ACHN (cell line): ENCODE measurements at places on chromosomes 5 and 9.

DNA sequence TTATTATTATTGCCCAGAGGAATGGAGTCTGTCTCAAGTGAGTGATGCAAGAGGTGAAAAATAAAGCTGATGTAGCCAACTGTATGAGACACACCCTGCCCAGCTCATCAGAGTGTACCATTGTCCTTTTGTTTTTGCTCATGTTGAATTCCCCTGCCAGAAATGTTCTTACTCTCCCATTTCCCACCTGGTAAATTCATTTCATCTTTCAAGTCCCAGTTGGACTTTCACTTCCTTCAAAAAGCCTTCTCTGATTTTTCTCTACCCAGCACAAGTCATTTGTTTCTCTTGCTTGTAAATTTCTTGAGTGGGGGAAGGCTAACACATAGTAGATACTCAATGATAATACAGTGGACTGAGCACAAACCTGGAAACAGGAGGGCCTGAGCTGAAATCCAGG is 394.5 kb upstream of the ZNF462 start:
- no peak for DNase-seq

GRCh38 chr9:114307899-114308267 is 15.0 kb upstream of the ORM1 start:
- DNase-seq, result no peak

DNA sequence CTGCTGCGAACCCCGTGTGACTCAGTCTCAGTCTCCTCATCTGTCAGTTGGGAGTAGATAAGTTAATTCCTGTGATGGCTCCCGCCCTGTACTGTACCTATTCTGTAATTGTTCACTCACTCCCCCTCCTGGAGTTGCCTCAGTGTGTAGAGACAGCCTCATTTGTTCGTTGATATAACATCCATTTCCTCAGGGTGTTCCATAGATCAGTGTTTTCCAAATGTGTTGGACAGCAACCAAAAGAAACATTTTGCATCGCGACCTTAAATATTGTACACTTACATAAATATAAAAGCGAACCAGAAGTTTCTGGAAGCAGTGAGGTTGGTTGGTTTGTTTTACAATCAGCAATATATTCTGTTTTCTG is 698 bp downstream of the NFX1 start:
- no peak for DNase-seq

DNA sequence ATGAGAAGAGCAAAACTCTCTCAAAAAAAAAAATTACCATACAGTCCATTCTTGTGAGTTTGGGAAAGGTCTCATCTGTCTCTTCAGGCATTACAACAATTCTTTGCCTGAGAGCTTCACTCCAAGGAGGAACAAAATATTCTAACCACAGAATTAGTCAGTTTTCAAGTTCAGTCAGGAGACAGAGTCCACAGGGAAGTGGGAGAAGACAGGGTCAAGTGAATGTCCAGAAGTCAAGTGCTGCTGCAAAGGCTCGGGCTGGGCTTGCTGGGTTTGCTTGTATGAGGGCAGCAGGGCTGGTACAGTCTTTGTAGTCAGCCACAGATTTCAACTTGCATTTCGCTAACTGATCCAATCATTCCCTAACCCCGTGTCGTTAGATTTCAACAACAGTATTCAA is 17.6 kb upstream of the HEXB start:
- DNase-seq, result no peak

GRCh38 chr9:109072133-109072692 is 47.5 kb downstream of the TMEM245 start:
- no peak for DNase-seq

GRCh38 chr9:72476617-72477437 is 44.6 kb upstream of the TMC1 start:
- peak; percentile 84 for DNase-seq

DNA sequence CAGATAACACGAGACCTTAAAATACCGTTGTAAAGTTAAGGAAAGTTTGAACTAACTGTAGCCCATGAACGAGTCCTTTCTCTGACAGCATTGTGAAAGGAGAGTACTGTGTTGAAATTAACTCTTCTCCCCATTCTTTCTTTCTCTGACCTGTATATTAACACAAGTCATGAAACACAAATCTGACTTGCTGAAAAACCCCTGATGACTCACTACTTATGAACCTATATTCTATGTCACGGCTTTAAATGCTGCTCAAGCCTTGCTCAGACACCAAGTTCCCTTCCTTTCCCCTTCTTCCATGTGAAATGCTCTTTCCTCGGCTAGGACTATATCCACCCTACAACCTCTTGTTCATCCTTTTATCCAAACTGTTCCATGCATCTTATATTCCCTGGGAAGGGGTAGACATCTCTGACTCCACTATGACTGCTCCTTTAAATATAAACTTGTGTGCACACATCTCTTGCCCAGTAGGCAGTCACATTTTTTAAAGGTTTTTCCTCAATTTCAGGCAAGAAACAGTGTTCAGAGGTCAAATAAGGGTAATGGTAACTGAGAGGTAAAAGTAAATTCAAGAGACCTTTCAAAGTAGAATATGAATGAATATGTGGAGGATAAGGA is 142.9 kb downstream of the NFIB start:
- DNase-seq, result no peak

DNA sequence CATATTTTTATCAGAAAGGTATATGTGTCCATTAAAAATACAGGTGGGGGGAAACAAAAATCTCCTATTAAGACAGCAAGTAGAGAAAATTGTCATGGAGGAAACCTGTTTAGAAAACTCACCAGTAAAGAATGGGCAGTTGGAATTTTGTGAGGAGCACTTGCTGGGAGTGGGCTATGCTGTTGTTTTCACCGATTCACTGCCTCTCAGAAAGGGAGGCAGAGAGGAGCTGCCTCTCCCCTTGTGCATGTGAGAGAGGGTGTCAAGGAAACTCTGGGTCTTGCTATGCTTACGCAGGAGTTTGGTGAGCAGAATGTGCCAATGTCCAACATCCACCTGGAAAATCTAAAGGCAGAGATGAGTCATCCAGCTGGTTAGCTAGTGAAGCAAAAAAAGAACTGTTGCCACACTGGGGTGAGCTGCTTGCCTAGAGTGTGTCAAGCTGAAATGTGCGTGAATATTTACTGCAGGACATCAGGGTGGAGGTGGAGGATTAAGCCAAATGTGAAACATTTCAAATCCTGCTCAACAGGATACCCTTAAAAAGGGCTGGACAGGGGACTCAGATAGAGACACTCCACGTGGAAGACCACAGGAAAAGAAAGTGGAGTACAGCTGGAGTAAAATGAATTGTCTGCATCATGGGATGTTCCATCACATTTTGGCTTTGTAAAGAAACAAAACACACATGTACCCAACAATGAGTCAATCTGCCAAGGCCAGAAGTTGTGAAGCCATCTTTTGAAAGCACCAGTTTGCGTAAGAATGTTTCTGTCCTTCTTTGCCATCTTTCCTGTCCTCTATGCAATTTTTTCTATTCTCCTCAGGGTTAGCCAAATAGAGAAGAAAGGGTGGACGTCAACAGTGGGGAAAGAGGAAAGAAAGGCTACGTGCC is 449.7 kb upstream of the MPDZ start:
- peak; percentile 29 for DNase-seq
